KG1 (cell line): ENCODE measurements at places on chromosomes 7 and 10.

- no peak for DNase-seq
Observed at GRCh38 chr10:28545967-28546644, 13.2 kb downstream of the WAC start.

GRCh38 chr7:156751319-156751718 lies 110.7 kb downstream of the RNF32 start:
- no peak for DNase-seq

DNA sequence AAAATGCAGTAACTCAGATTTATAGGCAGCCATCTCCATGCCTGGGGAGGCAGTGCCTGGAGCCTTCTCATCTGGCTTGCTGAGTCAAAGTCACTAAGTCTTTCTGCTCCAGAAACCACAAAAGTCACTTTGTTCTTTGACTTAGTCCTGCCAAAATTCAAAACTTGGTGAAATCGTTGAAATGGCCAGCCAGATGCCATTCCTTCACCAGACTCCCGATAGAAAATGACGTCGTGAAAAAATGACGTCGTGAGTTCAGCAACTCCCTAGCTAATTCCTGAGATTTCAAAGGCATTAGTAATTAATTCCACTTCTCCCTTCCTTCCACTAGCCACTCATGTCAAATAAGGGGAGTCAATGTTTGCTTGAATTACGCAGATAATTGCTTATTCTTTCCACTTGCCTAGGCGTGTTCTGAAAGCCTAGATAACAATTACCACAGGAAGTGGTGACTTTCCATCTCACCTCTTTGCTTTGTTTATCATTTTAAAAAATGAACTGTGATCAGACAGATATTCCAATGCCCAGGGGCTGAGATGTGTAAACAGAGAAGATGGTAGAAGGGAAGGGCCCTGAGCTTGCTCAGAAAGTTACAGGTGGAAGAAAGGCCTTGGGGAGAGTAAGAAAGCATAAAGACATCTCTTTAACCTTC lies 48.5 kb upstream of the OSBPL3 start:
- DNase-seq: no peak

GRCh38 chr7:1234881-1235500 lies 2.3 kb downstream of the UNCX start:
- no peak for DNase-seq

GRCh38 chr10:13535346-13535745 lies 6.5 kb upstream of the BEND7 start:
- no peak for DNase-seq

- no peak for DNase-seq
Observed at GRCh38 chr10:99926925-99927720, 82.6 kb downstream of the DNMBP start.

- DNase-seq: no peak
Observed at GRCh38 chr7:157538321-157538720, 201.5 kb downstream of the DNAJB6 start.

DNA sequence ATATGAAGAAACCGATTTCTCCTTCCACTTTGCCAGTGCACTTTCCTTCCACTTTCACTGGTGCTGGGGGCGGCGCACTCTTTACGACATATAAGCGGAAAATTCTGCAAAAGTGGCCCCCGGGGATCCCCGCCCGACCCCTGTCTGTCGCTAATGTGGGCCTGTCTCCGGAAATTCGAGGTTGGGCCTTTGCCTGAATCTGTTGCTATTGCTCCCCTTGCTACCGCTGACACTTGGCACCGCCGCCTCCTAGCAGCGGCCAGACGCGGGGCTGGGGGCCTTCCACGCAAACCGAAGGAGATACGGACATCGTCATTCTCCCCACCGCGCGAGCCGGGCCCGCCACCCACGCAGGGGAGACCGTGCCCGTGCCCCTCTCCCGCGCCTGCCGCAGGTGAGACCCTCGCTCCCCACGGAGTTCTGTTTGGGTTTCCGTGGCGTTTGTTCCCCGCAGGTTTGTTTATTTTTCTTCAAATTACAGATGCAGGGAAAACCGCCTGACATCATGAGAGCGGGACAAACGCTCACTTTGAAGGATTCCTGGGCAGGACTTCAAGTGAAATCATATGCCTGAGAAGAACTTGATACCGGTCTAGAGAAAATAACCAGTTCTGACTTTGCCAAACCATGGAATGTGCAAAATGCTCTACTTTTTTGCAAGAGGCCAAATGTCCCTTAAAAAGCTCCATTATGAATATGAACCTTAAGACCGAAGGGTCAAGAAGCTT lies 5.0 kb downstream of the TWIST1 start:
- DNase-seq: no peak

DNA sequence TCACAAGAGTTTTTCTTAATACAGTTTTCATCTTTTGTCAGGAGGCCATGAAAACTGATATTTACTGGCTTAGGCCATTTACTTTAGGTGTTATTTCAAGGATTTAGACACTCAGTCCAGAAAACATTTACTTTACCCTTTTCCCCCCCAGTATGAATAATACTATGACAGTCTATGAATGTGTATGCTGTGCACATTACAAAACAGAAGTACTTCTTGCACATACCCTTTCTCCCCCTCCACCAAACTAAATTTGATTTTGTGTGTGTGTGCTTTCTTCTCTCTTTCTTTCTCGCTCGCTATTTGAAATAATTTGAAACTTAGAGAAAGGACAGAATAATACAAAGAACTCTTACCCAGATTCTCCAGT lies 41.3 kb downstream of the RBM33 start:
- DNase-seq: no peak

DNA sequence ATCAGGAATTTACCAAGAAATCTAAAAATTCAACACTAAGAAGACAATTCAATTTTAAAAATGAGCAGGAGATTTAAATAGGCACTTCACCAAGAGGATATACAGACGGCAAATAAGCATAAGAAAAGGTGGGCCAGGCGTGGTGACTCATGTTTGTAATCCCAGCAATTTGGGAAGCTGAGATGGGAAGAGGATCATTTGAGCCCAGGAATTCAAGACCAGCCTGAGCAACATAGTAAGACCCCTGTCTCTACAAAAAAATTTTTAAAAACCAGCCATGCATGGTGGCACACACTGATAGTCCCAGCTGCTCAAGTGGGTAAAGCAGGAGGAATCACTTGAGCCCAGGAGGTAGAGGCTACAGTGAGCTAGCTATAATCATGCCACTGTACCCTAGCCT lies 3.5 kb upstream of the AKR1D1 start:
- DNase-seq: no peak
